ENCODE measurements at places on chromosomes 6 and 20. TPM values are rescaled to one million over a fixed set of nuclear protein-coding genes. Genes with fewer than 3 reads are reported as not detected.

DNA sequence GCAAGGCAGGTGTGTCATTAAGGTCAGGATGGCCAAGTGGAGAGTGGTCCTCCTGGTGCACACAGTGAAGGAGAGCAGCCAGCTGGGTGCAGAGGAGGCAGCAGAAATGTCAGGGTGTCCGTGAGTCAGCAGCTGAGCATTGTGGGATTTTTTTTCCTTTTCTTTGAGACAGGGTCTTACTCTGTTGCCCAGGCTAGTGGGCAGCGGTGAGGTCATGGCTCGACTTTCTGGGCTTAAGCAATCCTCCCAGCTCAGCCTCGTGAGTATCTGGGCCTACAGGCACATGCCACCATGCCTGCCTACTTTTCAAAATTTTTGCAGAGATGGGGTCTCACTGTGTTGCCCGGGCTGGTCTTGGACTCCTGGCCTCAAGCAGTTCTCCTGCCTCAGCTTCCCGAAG, 16.0 kb downstream of the ARID1B start:
- DNase-seq: no peak

GRCh38 chr6:148885136-148885865, 138.5 kb downstream of the UST start:
- no peak for DNase-seq

CRISP2 gene
- 0.82 TPM for total RNA-seq

GRCh38 chr6:68718385-68719073, 83.4 kb downstream of the ADGRB3 start:
- no peak for DNase-seq

DNA sequence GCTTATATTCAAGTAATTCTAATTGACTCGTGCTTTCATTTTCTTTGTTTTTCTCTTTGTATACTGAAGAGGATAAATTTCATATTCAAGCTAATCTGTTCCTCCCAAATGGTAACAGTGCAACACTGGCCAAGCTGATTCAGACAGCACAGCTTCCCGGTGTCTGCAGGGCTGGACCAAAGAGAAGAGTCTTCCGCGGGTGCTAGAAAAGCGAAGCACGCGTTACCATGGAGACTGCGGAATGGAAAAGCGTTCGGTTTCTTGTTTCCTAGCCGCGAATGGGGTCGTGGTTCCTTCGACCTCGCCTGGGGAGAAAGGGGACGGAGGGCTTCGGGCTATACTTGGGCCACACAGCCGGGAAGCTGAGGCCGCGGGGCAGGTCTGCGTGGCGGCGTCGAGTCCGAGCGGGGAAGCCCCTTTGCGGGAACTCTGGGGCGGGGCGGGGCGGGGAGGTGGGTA, 6.2 kb upstream of the ZNF311 start:
- DNase-seq: no peak

RAET1L gene
- total RNA-seq: not detected
